Heart left ventricle (tissue), 16 donors: ENCODE measurements at places on chromosomes 4 and X. TPM values are rescaled to one million over a fixed set of nuclear protein-coding genes. Genes with fewer than 3 reads are reported as not detected.

GRCh38 chrX:113274791-113275190, 434.2 kb upstream of the AMOT start:
- DNase-seq = no peak

The ADAM29 gene
- total RNA-seq = not detected

DNA sequence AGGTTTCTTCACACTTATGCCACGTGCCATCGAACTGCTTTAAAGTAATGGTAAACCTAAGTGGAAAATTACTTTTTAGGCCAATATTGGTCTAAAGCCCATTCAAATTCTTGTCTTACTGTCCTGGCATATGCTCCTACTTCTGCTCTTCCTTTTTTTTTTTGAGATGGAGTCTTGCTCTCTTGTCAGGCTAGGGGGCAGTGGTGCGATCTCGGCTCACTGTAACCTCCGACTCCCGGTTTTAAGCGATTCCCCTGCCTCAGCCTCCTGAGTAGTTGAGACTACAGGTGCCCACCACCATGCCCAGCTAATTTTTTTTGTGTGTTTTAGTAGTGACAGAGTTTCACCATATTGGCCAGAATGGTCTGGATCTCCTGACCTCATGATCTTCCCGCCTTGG, 129.0 kb upstream of the TECRL start:
- DNase-seq = no peak

DNA sequence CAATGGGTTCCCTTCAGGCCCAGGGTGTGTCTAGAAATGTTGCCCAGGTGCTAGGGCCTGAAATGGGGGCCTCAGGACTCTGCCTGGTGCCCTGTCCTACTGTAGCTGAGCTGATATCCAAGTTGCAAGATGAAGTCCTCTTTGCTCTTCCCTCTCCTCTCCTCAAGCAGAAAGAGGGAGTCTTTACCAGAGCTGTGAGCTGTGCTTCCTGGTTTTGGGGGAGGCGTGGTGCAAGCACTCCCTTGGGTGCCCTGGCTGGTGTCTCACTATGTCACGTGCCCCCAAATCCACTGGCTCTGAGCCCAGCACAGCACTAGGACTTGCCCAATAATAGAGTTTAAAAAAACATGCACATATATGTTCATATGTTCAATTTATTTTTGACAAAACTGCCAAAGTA, 29.3 kb upstream of the CT47A1 start:
- DNase-seq = no peak

GRCh38 chr4:176102414-176103063, 36.9 kb downstream of the WDR17 start:
- no peak for DNase-seq

The HTRA3 gene
- total RNA-seq = 63.7 TPM

DNA sequence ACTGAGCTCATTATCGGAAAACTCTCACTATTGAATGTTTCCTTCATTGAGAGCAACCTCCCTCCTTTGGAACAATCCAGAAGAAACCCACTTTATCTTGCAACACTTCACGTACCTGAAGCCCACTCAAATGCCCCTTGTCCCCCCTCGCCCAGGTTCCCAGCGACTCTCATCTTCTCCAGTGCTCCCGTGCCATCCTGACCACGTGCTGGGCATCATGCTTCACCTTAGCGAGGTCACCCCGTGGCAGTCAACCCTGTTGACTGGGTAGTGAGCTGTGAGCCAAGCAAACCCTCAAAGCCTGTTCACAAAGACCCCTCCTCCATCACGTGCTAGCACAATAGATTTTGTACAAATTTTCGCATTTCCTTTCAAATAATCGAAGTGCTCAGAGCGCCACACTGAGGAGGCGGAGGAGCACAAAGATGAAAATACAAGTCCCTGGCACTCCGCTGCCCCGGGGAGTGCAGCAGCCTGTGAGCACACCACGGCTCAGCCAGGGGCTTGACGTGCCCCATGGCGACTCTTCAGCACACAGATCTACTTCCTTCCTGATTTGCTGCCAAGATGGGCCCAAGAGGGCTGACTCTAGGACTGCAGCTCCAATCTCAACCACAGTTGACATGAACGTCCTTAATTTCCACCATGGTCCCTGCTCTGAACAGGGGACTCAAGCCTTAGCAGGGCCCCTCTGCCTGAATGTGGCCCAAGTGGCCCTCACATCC, 15.6 kb downstream of the PDZD4 start:
- DNase-seq = no peak

The TMSB4X gene
- total RNA-seq = 935 TPM
